ENCODE measurements at places on chromosomes 16 and 17.

DNA sequence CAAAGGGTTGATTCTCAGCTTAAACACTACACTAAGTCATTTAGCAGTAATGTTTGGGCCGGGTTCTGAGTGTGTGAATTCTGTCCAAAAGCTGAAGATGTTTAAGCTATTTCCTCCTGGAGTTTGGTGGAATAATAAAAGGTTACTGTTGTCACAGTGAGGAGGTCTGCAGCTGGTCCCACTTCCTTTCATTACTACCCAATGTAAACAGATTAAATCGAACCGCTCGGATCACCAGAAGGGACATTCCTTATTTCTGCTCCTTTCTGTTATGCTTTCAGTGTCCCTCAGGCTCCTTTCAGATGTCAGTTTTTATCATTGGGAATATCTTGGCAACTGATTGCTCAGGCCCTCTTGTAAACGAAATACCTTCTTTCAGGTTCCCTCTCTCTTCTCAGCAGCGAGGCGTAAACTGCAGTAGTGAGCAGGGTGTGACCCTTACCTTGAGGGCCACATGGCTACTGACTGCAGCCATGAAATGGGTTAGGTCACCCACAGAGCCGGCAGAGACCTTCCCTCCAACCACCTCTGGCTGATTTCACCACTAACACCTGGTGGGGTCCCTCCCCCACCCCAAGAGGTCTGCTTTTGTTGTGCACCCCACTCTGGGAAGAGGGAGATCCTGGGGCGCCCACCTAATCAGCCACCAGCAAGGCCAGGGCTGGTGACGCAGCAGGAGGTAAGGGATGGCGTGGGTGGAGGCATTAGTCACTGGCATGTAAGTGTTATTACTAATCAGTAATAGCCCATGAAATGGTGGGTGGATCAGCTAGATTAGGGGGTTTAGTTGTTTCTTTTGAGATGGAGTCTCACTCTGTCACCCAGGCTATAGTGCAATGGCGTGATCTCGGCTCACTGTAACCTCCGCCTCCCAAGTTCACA is 117.6 kb downstream of the VPS53 start:
- no peak for DNase-seq

DNA sequence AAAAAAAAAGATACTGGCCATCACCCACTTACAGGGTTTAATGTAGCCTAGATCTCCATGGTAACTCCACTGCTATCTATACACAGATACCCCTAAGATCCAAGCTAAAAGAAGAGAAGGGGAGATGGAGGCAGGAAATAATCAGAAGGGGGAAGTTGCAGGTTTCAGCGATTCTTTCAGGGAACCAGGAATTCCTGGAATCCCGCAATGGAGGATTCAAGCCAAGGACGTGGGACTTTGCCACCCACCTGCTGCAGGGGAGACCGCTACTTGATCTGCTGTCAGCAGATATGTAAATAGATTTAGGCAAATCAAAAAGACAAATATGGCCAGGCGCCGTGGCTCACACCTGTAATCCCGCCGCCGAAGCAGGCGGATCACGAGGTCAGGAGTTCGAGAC is 121.1 kb downstream of the AIPL1 start:
- DNase-seq, result no peak

GRCh38 chr16:50269769-50270509 is 3.6 kb downstream of the ADCY7 start:
- DNase-seq, result no peak

GRCh38 chr17:61495161-61495857 is 43.1 kb downstream of the TBX4 start:
- no peak for DNase-seq

- peak; percentile 5 for DNase-seq
These were observed 219.7 kb downstream of the GSG1L start for GRCh38 chr16:27843800-27844199.

GRCh38 chr16:21563676-21564075 is 35.7 kb upstream of the METTL9 start:
- DNase-seq, result no peak

DNA sequence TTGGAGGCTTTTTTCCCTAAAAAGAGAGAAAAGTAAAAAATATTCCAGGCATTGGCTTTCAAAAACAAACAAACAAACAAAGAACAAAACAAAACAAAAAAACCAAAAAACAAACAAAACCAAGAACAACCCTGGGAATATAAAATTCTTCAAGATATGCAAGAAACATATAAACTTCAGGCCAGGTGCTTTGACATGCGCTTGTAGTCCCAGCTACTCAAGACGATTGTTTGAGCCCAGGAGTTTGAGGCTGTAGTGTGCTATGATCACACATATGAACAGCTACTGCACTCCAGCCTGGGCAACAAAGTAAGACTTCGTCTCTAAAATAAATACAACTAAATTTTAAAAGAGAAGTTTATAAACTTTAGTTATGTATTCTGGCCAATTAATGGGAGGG is 52.5 kb upstream of the TEX2 start:
- no peak for DNase-seq

GRCh38 chr17:31281061-31281460 is 16.0 kb downstream of the OMG start:
- DNase-seq, result no peak

DNA sequence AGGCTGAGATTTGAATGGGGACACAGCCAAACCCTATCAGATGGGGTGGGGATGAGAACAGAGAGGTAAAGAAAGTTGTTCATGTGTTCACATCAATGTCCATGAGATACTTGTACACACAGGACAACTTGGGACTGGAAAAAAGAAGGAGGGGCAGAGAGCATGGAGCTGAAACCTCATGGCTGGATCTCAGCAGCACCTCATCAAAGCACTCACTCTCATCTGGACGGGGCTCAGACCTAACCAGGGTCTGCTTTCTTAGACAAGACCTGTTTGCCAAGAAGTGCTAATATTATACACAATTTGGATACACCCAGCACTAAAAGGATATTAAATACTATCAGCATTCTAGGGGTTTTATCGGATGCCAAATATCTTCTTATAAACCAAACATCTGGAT is 399.8 kb downstream of the SLC39A11 start:
- DNase-seq, result no peak

- no peak for DNase-seq
These were observed 12.5 kb downstream of the TOM1L2 start for GRCh38 chr17:17959520-17960361.

- no peak for DNase-seq
These were observed 30.3 kb downstream of the CDK5R1 start for GRCh38 chr17:32516940-32517701.

DNA sequence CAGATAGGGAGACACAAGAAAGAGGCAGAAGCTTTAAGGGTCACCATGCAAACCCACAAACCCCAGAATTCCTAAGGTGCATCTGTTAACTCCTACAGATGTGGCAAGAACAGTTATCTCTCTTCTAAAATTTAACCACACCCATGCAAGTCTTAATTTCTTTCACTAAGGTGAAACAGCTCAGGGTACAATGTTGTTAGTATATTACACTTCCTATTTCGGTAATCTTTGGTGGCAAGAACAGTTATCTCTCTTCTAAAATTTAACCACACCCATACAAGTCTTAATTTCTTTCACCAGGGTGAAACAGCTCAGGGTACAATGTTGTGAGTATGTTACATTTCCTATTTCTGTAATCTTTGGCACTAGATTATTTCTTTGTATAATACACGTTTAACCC is 6.6 kb downstream of the CCL23 start:
- DNase-seq, result no peak

GRCh38 chr17:9064311-9064834 is 43.1 kb downstream of the NTN1 start:
- DNase-seq, result no peak

DNA sequence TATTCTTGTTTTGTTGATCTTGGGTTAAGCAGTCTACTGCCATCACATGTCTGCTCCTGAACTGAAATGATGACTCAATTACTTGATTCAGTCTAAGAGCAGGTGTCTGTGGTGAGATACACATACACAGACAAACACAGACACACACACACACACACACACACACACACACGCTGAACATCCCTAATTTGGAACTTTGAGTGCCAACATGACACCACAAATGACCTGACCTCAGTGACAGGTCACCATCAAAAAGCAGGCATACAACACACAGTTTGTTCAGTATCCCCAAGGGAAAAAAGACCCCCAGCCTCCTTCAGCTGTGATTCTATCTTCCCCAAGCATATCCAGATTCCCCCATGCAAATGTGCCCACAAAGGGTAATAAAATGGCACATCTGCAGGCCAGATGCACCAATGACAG is 130.1 kb upstream of the TMEM97 start:
- DNase-seq, result no peak

GRCh38 chr17:4566785-4567184 is 6.4 kb upstream of the GGT6 start:
- peak; percentile 55 for DNase-seq

DNA sequence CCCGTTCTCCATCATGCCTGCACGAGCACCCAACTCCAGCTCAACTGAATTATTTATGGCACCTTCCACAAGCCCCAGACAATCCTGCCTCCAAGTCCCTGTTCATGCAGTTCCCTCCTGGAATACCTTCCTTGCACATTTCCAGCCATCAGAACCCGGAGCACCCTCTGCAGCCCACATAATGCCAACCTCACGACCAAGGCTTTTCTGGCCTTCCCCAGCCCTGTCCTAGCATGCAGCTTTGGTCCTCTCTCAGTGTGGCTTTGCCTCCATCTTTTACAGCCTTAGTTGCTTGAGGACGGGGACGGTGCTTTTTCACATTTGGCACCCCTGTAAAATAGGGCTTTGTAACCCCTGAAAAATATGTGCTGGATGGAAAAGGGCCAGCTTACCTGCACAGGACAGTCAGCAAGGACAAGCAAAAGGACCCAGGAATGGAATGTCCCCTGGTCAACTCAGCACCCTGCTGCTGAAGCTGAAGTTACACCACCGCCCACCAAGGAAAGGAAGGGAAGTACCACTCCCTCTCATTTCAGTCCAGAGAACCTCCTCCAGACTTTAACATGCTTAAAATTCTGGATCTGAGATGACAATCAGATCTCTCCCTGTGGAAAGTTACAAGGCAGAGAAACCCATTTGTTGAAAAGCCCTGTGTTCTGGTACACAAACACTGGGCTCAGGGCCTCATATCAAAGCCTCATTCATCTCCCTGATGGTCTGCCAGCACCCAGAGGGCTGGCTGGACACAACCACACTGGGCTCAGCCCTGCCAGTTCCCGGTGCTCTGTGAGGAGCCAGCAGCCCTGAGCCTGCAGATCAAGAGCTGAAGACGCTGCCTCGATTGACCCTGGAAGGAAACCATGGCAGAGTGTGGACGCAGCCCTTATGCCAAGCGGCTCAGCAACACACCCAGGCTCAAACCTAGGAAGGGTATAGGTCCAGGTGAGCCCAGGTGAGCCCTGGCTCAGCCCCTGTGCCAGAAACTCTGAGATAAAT is 2.9 kb downstream of the SLC39A11 start:
- DNase-seq, result peak; percentile 81

GRCh38 chr16:23131931-23132621 is 17.2 kb downstream of the USP31 start:
- DNase-seq, result no peak

DNA sequence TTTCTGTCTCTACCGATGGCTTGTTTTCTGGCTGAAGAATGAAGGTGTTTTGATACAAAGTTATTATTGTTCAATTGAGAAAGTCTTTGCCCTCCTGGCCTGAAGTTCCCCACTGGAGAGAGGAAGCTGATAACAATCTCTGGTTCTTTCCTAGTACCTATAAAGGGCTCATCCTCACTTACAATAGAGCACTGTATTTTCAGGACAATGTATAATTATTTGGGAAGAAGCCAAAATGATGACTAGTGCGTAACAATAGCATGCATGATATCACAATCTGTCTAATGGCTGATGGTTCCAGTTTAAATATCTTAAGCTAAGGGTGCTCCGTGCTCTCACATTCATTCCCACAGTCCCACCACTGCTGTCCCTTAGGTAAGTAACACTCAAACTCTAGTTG is 230.7 kb downstream of the IRX3 start:
- no peak for DNase-seq

DNA sequence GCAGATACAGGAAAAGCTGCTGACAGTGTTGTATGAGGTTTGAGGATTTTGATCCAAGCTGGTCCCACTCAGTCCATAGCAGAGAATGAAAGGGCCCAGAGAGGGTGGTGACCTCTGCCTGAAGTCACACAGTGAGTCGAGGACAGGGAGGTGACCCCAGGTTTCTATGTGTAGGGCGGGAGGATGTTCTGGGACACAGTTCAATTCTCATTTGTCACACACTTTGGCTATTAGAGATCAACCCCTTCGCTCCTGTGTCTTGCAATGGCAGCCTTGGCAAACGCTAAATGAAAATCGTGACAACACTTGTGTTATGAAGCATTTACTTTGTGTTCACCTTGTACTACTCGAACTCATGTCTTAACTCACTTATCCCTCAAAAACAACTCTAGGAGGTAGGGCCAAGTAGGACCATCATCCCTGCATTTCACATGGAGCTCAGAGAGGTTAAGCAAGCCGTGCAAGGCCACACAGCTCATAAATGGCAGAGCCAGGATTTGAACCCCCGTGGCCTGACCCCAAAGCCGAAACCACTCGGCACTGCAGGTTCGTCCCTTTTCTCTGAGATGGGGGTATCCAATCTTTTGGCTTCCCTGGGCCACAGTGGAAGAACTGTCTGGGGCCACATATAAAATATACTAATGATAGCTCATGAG is 10.2 kb downstream of the DEXI start:
- DNase-seq, result no peak
